CD4-positive, alpha-beta T cell (primary cell): ENCODE measurements at places on chromosomes 7 and 10. TPM values are rescaled to one million over a fixed set of nuclear protein-coding genes. Genes with fewer than 3 reads are reported as not detected.

DGKB gene
- total RNA-seq, result not detected

- H3K27ac ChIP-seq, result no peak overlapping the region
- H3K4me3 ChIP-seq, result no peak overlapping the region
- peaks cover 59% of the 10 kb centered on the region for H3K4me1 ChIP-seq
- H3K36me3 ChIP-seq, result peaks cover 6% of the 10 kb centered on the region
- H3K27me3 ChIP-seq, result no peaks in the 10 kb centered on the region
- DNase-seq, result no peak
Observed at GRCh38 chr7:55539380-55539779, 32.9 kb downstream of the VOPP1 start.

SPDYE8 gene
- not detected for total RNA-seq

- H3K36me3 ChIP-seq, result no peaks in the 10 kb centered on the region
- H3K27ac ChIP-seq, result peak overlapping the region; percentile 93
- peaks cover 66% of the 10 kb centered on the region for H3K4me1 ChIP-seq
- no peaks in the 10 kb centered on the region for H3K27me3 ChIP-seq
- DNase-seq, result peak; percentile 46
Observed at GRCh38 chr10:86970162-86970981, 2.1 kb downstream of the ADIRF start.

DNA sequence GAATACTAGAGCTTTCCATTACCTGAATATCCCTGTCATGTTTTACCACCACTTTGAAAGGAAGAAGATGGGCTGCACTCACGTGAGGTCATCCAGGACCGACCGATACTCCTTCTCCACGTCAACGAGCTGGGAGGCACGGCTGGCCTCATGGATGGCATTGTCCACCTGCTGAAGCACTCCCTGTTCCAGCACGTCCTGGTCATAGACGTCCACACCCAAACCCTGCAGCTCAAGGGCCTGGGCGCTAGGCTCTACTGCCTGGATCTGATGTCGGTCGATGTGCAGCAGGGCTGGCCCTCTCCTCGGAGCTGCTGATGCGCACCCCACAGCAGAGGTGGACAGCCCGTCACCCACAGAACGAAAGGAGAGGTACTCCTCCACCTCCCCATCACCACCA lies 6.5 kb downstream of the ERCC6 start:
- H3K36me3 ChIP-seq, result peaks cover 51% of the 10 kb centered on the region
- no peak overlapping the region for H3K27ac ChIP-seq
- H3K4me3 ChIP-seq, result no peak overlapping the region
- no peak for DNase-seq

GRCh38 chr7:156560696-156561095 lies 79.9 kb upstream of the RNF32 start:
- no peaks in the 10 kb centered on the region for H3K36me3 ChIP-seq
- no peaks in the 10 kb centered on the region for H3K27me3 ChIP-seq
- H3K4me3 ChIP-seq, result no peak overlapping the region
- no peaks in the 10 kb centered on the region for H3K4me1 ChIP-seq
- no peak for DNase-seq

DNA sequence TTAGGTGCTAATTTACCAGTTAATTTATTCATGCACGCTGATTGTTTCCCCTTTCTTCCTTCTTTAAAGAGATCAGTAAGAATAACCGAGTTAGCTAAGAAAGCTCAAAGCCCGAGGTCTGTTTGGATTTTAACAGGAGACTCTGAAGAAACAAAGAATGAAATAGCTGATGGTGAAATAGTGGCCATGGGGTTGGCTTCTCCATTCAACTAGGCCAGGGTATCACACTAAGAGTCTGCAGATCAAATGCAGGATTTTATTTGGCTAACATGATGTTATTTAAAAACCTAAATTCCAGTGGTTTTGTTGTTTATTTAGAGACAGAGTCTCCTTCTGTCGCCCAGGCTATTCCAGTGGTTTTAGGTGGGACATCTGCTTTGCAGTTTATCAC lies 65.2 kb upstream of the SYPL1 start:
- H3K36me3 ChIP-seq, result no peaks in the 10 kb centered on the region
- DNase-seq, result no peak
- no peak overlapping the region for H3K4me3 ChIP-seq
- peaks cover 4% of the 10 kb centered on the region for H3K27me3 ChIP-seq

IKZF1 gene
- 297 TPM for total RNA-seq

GRCh38 chr10:14184841-14185315 lies 145.8 kb downstream of the FRMD4A start:
- peak overlapping the region; percentile 46 for H3K4me3 ChIP-seq
- H3K27ac ChIP-seq, result peak overlapping the region; percentile 52

- DNase-seq, result no peak
- no peak overlapping the region for H3K27ac ChIP-seq
- H3K27me3 ChIP-seq, result no peaks in the 10 kb centered on the region
- no peaks in the 10 kb centered on the region for H3K36me3 ChIP-seq
- H3K4me1 ChIP-seq, result no peaks in the 10 kb centered on the region
Observed at GRCh38 chr10:128519581-128519980, 393.4 kb upstream of the MKI67 start.

DNA sequence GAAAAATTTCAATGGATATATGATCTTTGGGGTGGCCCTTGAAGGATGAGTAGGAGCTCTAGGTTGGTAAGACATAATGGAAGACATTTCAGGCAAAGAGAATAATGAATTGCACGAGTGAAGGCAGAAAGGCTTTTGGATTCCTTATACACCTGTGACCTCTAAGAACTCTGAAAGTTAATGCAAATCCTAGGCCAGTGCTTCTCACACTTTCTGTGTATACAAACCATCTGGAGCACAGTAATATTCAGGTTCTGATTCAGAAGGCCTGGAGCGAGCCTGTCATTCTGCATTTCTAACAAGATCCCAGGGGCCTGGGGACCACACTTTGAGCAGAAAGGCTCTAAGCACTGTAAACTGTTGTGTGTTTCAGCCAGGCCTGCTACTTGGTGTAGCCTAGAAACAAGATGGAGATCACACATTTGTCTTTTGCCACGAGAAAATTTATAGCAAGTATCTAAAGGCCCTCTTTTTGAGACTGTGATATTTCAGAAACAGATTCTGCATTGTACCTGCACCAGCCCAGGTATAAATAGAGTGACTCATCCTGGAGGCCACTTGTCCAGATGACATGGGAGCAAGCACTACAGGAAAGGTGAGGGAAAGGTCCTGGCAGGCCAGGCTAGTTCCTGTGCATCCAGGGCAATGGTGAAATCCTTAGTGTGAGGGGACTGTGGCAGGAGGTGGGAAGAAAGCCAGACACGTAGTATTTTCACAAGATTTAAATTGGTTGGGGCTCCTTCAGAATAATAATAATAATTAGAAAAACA lies 24.4 kb downstream of the MRPS33 start:
- no peak overlapping the region for H3K27ac ChIP-seq
- no peaks in the 10 kb centered on the region for H3K27me3 ChIP-seq
- no peak overlapping the region for H3K4me3 ChIP-seq

ZMIZ2 gene
- total RNA-seq, result 81.5 TPM

ZPBP gene
- not detected for total RNA-seq

GRCh38 chr7:47739301-47739875 lies 157.5 kb upstream of the TNS3 start:
- no peaks in the 10 kb centered on the region for H3K36me3 ChIP-seq
- no peak overlapping the region for H3K27ac ChIP-seq
- H3K4me3 ChIP-seq, result no peak overlapping the region
- DNase-seq, result no peak
